ENCODE measurements at places on chromosomes 2 and 18. TPM values are rescaled to one million over a fixed set of nuclear protein-coding genes. Genes with fewer than 3 reads are reported as not detected.

DNA sequence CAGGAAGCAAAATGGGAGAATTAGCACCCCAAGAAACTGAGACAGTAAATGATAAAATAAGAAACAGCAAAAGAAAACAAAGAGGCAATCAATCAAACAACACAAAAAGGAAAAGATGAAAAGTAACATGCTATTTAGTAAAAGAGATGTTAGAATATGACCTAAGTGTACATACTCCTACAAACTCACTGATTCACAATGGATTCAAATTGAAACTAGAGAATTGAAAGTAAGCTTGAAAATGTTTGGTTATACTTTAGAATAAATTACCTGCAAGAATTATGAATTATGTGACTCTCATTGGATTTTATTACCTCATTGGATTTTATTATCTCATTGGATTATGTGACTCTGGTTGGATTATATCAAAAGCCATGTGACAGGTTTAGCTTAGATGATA lies 22.8 kb upstream of the CCNYL1 start:
- no peak for DNase-seq

- DNase-seq = no peak
These were observed 166.7 kb downstream of the FHOD3 start for GRCh38 chr18:36464126-36464651.

DNA sequence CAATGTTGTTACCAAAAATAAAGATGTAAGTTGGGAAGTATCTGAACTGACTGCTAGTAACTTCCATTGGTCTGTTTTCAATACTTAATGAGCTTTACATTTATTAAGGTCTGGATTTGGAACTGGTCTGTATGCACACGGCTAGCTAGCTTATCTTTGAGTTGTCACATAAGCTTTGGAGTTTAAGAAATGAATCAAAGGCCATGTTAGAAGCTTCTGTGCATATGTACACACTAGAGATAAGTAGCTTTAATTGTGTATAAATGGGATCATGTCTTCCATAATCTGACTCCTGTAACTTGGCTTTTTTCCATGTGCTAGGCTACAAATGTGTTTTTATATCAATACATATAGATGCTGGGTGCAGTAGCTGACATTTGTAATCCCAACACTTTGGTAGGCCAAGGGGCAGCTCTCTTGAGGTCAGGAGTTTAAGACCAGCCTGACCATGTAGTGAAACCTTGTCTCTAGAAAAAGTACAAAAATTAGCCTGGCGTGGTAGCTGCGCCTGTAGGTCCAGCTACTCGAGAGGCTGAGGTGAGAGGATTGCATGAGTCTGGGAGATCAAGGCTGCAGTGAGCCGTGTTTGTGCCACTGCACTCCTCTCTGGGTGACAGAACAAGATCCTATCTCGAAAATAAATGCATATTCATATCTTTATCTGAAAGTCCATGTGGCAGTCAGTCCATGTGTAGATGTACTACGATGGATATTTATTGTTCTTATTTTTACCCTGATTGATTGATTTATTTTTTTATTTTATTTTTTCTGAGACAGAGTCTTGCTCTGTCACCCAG lies 27.2 kb downstream of the ATIC start:
- DNase-seq = no peak

DNA sequence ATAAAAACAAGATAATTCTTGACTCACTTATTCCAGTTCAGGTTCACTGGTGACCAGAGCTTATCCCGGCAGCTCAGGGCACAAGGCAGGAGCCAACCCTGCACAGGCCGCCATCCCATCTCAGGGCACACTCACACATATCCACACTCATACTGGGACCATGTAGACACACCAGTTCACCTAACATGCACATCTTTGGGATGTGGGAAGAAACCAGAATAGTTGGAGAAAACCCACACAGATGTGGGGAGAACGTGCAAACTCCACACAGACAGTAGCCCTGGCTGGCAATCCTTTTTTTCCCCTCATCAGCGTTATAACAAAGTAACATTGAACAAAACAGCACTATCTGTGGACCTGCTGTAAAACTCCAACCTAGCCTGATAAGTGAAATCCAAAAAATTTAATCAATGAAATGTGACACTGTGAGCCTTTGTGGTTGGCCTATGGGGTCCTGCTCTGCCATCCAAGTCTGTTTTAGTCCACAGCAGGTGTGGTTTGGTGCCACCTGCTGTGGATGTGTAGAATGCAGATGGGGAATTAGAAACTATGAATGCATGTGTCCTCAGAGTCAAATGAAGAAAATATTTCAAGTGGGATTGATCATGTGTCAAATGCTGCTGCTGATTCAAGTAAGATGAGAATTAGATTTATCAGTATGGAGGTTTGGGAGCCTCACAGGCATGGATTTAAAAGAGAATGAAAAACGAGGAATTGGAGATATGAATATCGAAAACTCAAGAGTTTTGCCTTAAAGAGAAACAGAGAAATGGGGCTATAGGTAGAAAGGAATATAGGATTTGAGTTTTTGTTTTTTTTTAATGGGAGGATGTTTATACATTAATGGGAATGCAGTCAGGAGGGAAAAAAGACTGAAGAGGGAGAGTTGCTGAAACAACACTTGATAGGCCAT lies 47.0 kb downstream of the UGP2 start:
- DNase-seq = peak; percentile 18

DNA sequence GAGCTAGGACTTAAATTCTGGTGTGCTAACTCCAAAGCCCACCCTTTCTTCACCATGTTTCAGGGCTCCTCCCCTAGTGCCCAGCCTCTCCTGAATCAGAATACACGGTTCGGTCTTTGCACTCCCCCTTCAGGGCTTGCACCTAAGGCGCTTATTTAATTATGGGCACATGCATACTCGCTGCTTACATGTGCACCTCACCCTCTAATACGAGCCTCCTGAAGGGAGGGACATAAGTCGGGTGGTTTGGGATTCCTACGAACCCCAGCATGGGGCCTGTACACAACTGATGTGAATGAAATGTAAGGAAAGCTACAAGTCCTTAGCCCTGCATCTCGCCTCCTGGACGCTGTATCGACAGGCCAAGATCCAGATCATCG lies 435 bp downstream of the IFT172 start:
- no peak for DNase-seq

DNA sequence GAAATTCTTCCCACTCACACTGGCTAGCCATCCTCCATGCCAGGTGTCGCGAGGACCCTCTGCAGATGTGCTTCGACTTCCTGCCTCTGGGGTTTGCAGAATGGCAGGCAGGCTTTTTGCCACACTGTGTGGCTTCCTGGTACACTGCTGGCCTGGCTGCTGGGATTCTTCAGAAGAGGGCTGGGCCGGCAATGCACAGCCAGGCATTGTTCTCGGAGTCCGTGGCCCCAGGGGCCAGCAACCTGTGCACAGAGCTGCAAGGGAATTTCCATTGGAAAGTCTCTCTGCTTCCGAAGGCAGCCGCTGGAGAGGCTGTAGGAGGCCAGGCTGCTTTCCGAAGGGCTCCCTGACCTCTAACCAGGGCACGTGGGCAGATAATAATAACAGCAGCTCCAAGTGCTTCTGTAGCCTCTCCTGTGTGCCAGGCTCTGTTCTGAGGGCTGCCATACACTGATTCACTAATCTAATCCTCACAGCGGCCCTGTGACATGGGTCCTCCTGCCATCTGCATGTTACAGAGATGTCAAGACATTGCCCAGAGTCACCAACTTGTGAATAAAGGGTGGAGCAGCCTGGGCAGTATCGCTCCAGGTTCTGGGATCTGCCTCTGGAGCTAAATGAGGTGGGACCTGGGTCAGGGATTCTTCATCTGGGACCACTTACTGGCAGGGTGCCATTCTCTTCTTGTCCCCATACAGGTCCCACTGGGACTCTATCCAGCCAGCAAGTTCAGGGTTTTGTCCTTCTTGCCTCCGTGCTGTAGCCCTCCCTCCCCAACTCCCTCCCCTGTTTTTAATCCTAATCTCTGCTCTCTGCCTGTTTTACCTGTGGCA lies 5.0 kb downstream of the LDLRAD4 start:
- no peak for DNase-seq

The CKAP2L gene
- 3.2 TPM for total RNA-seq

DNA sequence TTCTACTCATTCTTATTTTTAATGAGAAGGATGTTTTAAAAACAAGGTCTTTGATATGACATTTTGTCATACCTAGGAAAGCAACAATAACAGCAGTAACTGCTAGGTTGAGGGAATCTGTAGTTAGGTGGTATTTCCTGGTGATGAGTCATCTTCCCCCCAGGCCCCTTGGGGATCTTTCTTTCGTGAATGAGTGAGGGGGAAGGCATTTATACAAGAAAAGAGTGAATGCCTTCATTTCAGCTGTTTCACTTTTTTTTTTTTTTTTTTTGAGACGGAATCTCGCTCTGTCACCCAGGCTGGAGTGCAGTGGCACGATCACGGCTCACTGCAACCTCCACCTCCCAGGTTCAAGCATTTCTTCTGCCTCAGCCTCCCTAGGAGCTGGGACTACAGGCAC lies 108.6 kb downstream of the MAP4K4 start:
- DNase-seq = peak; percentile 32

- no peak for DNase-seq
These were observed 175.9 kb downstream of the NBAS start for GRCh38 chr2:15385184-15385583.

GRCh38 chr2:157741819-157742484 lies 113.3 kb upstream of the ACVR1C start:
- no peak for DNase-seq

- DNase-seq = no peak
These were observed 979.4 kb upstream of the CNTNAP5 start for GRCh38 chr2:123045713-123046112.

DNA sequence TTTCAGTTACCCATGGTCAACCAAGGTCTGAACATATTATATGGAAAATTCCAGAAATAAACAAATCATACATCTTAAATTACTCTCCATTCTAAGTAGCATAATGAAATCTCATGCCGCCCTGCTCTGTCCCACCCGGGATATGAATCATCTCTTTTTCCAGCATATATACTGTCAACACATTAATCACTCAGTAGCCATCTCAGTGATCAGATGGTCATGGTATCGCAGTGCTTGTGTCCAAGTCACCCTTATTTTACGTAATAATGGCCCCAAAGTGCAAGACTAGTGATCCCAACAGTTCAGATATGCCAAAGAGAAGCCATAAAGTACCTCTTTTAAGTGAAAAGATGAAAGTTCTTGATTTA lies 43.8 kb downstream of the OSBPL6 start:
- no peak for DNase-seq

- no peak for DNase-seq
These were observed 290.8 kb downstream of the KCNS3 start for GRCh38 chr2:18169121-18169892.

DNA sequence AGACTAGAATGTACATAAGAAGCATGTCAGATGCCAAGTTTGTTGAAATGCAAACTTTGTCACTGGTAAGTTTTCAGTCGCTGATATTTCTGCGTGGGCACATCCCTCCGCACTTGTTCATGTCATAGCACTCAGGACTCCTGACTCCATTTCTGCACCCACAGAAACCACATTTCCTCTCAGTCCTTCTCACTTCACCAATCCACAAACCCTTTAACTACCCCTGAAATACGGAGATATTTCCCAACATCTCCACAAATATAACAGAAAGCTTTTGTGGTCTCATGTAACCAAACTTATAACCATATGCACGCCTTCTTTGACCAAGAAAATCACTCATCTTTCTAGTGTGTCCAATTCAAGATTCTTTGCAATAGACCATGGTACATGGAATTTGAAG lies 276.9 kb upstream of the ERBB4 start:
- DNase-seq = no peak

The LRRC30 gene
- total RNA-seq = not detected

DNA sequence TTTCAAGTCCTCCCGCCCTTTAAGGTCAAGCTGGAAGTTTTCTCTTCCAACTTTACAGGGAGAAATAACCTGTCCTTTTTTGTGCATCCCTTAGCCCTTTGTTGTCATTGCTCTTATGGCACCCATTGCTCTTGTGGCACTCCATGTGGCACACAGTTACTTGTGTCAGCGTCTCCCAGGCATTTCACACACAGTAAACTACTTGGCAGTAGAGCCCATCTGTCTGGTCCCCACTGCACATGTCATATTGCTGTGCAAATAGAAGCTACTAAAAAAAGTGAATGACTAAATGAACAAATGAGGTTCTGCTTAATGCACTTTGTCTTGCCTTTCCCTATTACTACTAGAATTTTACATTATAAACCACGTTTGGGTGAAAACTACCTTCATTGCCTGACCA lies 149.3 kb downstream of the EML6 start:
- DNase-seq = no peak

- no peak for DNase-seq
These were observed 153.2 kb upstream of the MYT1L start for GRCh38 chr2:2484301-2484700.

GRCh38 chr2:37871456-37872191 lies 53.5 kb upstream of the RMDN2 start:
- no peak for DNase-seq

The SPATA3 gene
- not detected for total RNA-seq

The CHRND gene
- total RNA-seq = not detected

- no peak for DNase-seq
These were observed 84.0 kb upstream of the RFX8 start for GRCh38 chr2:101558740-101559525.

The VAMP5 gene
- total RNA-seq = 9.3 TPM

- no peak for DNase-seq
These were observed 71.4 kb upstream of the TANK start for GRCh38 chr2:161088658-161089350.
